NCI-H748 treated with DMSO at 0.1 percent for 48 hours (cell line): ENCODE measurements at places on chromosomes 1 and 21.

- no peak for DNase-seq
Measured at GRCh38 chr1:2543543-2544092, 12.6 kb upstream of the TNFRSF14 start.

- DNase-seq: peak; percentile 41
Measured at GRCh38 chr21:40386294-40386911, 460.6 kb downstream of the DSCAM start.

GRCh38 chr1:40630488-40631223, 34.8 kb downstream of the RIMS3 start:
- peak; percentile 82 for DNase-seq

DNA sequence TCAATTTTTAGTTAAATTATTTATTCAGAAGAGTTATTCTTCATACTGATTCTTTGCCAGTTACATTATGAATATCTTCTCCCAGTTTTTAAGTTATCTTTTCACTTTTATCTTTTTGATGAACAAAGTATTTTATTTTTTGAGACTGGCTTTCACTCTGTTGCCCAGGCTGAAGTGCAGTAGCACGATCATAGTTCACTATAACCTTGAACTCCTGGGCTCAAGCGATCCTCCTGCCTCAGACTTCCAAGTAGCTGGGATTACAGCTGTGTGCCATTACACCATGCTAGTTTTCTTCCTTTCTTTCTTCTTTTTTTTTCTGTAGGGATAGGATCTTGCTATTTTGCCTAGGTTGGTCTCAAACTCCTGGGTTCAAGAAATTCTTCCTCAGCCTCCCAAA, 3.5 kb downstream of the GORAB start:
- DNase-seq: no peak

DNA sequence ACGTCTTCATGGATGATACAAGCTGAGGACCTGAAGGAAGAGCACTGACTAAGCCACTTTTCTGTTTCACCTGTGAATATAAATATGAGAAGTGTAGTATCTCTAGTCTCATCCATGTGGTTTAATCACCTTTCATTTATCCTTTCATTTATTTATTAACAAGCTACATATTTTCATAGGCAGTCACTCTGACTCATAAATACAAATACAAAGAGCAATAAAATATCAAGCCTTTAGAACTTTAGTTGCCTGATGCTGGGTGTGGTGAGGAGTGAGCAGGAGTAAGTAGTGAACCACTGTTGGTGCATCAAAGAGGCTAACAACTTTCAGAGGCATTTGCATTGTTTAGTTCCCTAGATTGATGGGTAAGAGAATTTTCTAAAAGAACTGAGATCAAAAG, 269.0 kb upstream of the C1orf87 start:
- DNase-seq: no peak

- no peak for DNase-seq
Measured at GRCh38 chr1:45656573-45657226, 29.6 kb downstream of the GPBP1L1 start.

DNA sequence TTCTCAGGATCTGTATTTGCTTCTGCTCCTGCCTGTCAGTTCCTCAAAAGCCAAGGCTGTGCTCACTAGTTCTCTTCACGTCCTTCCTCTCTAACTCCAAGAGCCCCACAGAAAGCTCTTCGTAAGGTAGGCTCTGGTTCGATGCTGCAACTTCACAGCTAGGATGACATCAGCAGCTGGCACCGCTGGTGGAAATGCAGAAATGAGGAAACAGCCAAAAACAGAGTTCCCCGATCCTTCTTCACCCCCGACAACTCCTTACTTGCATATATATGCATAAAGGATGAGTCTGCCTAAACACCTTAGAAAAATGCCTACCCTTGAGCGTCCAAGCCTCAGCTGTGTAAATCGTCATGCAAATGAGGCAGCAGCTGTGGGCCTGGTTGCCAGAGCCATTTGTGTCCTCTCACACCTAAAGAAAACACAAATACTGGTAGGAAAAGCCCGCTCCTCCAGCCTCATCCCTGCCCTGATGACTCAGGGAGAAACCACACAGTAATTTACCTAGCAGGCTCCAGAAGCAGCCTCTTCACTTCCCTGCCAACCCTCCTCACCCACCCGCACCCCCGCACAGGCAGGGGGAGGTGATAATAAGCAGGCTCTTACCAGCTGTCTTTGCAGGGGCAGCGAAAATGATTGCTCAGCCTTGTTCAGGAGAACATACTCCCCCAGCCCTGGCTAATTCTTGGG, 28.2 kb downstream of the BATF3 start:
- DNase-seq: peak; percentile 41

DNA sequence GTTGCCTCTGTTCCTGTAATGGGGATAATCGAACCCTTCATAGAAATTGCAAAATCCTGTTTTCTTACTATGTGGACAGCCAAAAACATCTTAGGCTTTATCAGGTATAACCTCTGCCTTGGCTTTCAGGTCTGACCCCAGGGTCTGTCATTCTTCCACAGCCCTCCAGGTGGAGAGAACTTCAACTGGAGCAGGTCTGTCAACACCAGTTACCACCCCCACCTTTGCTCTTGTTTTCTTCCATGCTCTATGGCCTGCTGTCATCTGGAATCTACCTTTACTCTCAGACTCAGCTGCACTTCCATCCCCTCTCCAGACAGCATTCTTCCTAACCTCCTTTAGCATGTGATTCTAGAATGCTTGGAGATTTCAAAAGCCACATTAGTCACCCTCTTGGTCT, 10.4 kb upstream of the GJA9 start:
- no peak for DNase-seq

DNA sequence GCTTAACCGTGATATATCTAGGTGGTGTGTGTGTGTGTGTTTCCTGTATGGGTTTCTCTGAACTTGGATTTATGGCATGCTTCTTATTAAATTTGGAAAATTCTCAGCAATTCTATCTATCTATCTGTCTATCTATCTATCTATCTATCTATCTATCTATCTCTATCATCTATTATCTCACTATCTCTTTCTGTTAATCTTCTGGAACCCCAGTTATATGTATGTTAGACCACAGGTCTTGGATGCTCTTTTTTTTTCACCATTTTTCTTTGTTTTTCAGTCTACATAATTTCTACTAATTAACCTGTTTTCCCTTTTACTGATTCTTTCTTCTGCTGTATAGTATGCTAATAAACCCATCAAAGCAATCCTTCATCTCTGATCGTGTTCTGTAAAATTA, 538.0 kb downstream of the PTPRU start:
- no peak for DNase-seq

DNA sequence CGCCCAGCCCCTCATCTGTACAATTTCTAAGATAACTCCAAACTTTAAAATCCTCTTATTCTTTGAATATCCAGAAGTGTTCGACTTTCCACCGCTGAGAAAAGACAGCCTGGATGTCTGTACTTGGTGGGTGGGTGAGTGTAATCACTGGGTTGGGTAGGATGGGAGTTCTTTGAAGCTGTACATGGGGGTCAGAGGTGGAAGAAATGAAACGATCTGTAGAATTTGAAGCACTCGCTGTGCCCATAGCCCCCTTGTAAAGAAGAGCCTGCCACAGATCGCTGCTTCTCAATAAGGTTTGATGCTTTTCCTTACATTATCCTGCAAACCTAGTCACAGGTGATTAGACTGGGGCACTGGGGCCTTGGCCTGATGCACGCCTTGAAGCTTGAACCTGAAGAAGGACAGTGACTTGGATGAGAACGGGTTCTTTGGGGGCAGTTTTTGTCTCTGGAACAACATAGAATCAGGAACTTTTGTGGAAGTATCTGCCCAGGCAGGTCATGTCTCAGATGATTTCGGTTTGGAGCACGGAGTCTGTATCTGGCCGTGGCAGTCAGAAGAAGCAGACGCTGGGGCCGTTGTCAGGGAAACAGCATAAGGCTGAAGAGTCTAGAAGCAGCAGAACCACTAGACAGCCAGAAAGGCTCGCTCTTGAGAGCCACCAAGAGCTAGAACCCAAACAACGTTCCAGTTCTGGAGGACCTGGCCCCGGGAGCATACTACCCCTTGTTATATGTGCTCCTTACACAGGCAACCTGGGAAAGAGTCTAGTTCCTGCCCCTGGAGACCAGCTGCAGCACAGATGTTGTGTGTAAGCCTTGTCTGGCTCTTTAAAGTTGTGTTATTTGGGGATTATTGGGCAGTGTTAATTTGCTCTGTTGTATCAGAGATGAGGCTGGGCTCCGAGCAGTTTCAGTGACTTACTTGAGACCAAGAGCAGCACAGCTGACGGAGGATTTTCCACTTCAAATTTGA, 45.1 kb upstream of the SCCPDH start:
- DNase-seq: no peak

- DNase-seq: no peak
Measured at GRCh38 chr1:161200992-161201835, 953 bp upstream of the NDUFS2 start.

GRCh38 chr1:153390938-153391710, at the start of gene S100A8:
Gene S100A8, minus strand, starts transcription at chr1:153391073. Its CDS starts 538 bp downstream, at chr1:153390535.
- no peak for DNase-seq

GRCh38 chr1:54510715-54511270, 37.2 kb upstream of the ACOT11 start:
- no peak for DNase-seq

GRCh38 chr1:244237445-244237844, 186.4 kb downstream of the ZBTB18 start:
- no peak for DNase-seq

DNA sequence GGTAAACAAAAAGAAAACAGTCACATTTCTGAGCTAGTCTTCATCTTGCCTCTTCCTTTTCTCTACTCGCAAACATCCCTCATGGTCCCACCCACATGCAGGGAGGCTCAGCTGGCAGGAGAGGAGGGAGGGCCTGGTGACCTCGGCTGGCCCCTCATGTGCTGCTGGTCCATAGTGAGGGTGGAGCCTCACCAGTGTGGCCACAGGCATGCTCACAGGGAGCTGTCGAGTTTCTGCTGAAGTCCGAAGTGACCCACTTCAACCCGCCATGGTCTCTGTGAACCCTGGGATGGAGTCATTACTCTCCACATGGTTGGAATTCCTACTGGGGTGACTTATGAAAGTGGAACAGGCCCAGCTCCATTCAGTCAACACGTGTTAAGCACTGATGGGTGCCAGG, 253.4 kb downstream of the RHOU start:
- DNase-seq: no peak

DNA sequence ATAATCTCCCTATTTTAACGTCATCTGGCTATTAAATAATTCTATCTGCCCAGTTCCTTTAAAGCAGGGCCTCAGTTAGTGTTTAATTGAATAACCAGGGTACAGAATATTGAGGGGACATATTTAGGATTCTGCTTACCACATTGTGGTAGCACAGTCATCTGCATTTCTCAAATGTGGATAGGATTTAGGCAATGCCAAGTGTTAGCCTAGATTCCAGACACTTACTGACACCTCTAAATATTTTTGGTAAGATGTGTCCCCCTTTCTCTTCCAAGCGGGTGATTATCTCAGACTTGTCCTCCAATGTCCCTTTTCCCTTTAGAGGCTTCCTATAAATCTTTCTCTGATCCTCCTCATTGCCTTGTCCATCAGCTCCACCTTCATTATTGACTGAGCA, 160.8 kb upstream of the HOOK1 start:
- DNase-seq: no peak

DNA sequence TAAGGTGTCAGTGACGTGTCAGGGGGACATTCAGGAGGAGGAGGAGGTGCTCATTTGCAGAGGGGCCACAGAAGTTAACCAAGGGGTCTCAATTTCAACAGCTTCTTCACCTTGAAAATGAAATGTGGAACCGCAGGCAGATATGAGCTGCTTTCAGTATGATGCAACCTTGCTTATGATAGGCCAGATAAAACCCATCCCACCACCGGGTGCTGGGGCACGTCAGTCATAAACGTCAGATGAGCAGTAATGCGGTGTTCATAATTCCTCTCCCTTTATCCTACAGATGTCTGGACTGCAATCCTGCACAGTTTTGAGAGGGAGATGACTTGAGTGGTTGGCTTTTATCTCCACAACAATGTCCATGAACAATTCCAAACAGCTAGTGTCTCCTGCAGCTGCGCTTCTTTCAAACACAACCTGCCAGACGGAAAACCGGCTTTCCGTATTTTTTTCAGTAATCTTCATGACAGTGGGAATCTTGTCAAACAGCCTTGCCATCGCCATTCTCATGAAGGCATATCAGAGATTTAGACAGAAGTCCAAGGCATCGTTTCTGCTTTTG, 1.7 kb downstream of the PTGFR start:
- DNase-seq: no peak

DNA sequence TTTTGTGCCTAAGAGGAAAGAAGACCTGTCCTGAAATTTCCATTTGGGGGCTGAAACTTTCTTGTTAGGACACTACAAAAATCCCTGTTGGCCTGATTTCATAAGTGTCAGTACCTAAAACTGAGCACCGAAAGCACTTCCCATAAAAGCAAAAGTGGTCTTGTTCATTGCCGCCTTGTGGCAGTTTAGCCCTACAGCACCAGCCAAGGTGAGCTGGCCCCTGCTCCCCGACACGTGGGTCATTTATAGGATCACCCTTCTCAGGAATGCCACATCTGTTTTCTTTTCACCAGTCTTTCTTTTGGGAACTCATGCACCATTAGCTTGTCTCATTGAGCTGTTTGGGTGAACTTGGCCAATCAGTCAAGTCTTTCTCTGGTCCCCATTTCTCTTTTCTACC, 155.8 kb upstream of the KAZN start:
- no peak for DNase-seq

DNA sequence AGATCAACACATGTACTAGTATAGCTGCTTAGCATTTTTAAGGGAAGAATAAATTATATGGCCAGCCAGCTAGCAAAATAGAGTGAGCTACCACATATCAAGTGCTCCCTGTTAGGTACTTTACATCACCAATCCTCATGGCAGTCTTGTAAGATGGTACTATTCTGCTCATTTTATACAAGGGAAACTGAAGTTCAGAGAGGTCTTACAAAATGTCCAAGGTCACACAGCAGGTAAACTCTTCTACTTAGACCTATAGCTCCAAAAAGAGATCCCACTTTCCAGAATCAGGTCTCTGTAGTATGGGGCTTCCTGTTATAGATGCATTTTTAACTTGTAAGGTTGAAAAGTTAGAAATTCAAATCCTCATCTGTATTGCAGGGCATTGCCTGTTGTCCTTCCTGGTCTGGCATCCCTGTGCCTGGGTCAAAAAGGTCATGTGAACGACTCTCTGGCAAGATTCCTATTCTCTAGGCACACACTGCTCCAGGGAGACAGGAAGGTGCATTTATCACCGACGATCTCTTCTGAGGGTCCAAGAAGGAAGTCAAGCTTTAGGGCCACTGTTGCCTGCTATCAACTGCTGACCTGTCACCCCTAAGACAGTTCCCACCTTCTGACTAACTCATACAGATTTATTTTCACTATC, 41.1 kb downstream of the TRIT1 start:
- no peak for DNase-seq

DNA sequence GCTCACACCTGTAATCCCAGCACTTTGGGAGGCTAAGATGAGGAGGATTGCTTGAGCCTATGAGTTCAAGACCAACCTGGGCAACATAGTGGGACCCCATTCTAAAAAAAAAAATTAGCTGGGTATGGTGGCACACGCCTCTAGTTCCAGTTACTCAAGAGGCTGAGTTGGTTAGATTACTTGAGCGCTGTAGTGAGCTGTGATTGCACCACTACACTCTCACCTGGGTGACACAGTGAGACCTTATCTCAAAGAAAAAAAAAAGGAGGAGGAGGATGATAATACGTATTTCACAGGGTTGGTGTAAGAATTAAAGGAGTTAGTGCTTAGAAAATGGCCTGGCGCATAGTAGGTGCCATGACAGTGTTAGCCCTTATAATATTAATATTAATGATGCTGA, 144.1 kb downstream of the PLXNA2 start:
- DNase-seq: no peak
